Neural crest cell (in vitro differentiated cells): ENCODE measurements at places on chromosomes 6 and 20. TPM values are rescaled to one million over a fixed set of nuclear protein-coding genes. Genes with fewer than 3 reads are reported as not detected.
A peak's percentile ranks its signal among the peaks of the same experiment; 100 is the strongest.

Gene RNASET2
- total RNA-seq: 15.3 and 17.7 TPM in 2 replicates

- peak; percentile 50 for DNase-seq
Observed at GRCh38 chr20:21101453-21101931, 4.7 kb downstream of the LINC00237 start.

Gene RAET1E
- total RNA-seq: not detected in 2 replicates

GRCh38 chr20:42350521-42350920, 732.3 kb upstream of the CHD6 start:
- DNase-seq: no peak

GRCh38 chr6:99324996-99325395, 24.5 kb downstream of the FAXC start:
- no peak for DNase-seq

GRCh38 chr20:44642203-44643153, 9.0 kb downstream of the ADA start:
- DNase-seq: no peak

DNA sequence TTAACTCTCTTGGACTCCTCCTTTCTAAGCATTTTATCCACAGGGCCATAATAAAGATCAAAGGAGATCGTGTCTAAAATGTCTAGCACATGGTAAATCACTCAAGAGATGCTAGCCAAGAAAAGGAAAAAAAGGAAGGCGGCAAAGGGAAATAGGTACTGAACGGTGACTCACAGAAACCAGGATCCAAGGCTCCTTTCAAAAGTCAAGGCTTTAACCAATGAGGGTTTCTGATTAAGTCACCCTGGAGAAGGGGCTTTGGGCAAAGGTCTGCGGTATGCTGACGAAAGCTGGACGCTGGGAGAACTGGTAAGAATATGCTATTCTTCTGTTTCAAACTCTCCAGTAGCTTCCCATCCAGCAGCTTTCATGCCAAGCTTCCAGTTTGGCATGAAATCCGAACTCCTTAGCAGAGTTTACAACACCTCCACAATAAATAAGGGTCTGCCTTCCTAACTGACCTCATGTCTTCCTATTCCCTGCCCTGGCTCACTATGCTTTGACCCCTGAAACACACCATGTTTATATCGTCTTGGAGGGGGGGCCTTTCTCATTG, 1.0 kb downstream of the TOMM34 start:
- DNase-seq: no peak

- no peak for DNase-seq
Observed at GRCh38 chr6:136657666-136658065, 107.4 kb upstream of the MAP7 start.

GRCh38 chr6:23547851-23548250, 578.2 kb upstream of the NRSN1 start:
- DNase-seq: no peak

DNA sequence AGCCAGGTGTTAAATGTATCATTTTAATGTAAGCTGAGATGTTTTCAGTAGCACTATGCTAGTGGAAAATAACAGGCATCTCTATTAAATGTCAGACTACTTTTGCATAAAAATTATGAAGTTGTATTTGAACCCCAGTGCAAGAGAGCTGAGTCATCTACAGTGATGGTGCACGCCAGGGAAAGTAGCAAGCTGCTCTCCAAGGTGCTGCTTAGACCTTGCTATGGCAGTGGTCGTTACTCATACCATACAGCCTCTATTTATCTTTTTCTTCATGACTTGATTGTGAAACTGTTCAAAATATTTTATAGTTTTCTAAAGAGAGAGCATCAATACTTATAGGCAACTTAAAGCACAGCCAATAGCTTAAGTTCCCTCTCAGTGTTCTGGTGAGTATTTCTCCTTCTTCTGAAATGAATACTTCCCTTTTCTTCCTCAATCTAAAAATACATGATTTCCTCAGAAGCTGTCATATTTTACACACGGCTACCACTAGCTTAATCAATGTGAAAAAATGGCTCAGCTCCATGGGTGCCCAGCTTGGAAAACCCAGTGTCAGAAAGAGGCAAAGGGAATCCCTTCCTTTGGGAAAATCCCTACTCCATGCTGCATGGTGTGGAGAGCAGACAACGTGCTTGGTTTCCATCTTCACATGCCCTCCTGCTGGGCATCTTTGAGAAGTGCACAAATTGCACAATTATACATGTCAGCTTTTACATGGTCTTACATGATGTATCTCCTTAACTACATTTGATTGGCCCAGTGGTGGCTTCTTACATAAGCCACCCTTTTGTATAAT, 105.6 kb downstream of the ELOVL4 start:
- DNase-seq: no peak

Gene TGM3
- 0.23 and 0.43 TPM in 2 replicates for total RNA-seq

- DNase-seq: no peak
Observed at GRCh38 chr6:14396826-14397517, 279.4 kb downstream of the CD83 start.

- no peak for DNase-seq
Observed at GRCh38 chr6:110939429-110940200, 18.9 kb upstream of the GTF3C6 start.
